COLO829 (cell line): ENCODE measurements at places on chromosomes 1 and 21.

DNA sequence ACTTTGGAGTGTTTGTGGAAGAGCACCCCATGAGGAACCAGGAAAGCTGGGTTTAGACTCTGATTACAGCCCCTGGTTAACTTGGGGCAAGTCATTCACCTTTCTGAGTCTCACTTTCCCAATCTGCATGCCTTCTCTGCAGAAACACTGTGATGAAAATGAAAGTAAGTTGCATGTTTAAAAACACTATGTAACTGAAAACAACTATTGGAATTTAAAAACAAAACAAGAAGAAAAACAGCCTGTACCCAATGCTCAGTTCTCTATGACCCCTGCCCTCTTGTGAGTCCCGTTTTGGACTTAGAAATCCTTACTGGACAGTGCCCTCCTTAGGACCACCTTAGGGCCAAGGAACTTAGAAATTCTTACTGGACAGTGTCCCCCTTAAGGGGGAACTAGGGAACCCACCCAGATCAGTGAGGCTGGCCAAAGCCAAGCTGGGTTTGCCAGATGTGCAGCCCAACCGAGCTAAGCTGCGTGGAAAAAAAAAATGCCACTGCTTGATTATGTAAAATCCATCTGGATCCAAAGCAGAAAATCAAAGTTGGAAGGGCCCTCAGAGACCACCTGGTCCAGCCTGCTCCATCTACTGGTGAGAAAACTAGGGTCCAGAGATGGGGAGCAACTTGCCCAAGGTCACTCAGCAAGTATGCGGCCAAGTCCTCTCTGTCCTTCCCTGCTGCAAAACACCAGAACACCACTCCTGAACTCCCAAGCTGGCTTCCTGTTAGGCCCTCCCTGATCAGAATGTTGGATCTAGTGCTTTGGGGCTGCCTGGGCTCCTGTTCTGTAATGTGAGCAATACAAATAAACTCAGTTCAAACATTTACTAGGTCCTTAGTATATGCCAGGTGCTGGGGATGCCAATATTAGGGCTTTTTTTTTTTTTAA is 77.7 kb downstream of the MRPL37 start:
- no peak for DNase-seq

- DNase-seq = no peak
Observed at GRCh38 chr1:184052194-184052559, 647 bp downstream of the TSEN15 start.

DNA sequence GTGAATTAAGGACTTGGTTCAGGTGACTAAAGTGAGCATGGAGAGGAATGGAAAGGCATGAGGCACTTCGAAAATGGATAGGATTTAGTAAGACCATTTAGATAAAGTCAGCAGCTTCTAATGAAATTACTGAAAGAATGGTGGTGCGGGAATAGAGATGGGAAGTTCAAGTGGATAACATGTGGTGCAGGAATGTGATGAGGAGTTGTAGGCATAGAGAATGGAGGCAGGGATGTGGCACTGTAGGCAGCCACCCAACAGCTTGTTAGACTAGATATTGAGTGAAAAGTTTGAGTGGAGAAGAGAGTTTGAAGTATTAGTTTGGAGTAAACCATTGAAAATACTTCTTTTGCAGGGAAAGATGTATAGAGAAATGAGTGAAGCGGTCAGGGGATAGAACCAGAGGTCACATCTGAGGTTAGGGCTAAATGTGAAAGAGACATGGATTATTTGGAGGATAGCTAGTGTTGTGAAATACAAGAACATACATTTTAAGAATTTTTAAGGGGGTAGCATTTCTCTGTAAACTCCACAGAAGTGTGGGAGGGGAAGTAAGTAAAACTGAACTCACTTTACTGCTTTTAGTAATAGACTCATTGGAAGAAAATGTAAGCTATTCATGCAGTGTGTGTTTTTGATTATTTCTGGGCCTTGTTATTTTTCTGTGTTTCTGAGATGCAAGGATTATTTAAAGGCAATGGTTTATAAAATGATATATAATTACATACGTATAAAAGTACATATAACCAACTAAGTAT is 46.2 kb downstream of the DYRK1A start:
- DNase-seq = no peak

DNA sequence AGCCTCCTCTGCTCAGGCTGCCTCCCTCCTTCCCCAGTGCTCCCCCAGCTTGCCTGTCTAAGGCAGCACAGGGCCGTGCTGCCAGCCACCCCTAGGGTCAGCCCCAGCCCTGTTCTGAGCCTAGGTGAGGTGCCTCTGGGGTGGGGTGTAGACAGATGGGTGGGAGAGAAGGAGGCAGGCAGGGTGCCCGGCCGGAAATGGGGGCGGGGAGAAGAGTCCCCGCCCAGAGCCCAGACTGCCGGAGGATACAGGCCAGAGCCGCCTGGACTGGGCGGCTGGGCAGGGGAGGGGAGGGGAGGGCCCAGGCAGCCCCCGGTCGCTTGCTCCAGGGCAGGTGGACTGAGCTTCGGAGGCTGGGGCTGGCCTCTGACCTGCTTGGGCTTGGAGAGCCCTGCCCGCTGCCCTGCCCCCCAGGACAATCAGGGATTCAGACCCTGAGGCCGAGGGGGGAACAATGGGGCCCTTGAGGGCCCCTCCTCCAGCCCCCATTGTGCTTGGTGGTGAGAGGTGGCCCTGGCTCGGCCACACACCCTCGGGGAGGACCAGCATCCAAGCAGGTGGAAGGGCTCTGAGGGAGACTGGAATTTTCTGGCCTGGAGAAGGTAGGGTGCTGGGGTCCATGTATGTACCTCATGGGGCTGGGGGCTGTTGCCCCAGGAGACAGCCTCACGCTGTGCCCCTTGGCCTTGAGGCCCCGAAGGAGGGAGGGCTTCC is at the start of gene GJC2:
TSS of gene GJC2 (plus strand) at position 525 of the 714 bp plus-strand sequence. CDS start 7,829 bp downstream, outside the sequence.
- DNase-seq = no peak

- no peak for DNase-seq
Observed at GRCh38 chr1:206908038-206908437, 10.8 kb downstream of the IL24 start.
